ENCODE measurements at places on chromosomes 3 and 15. TPM values are rescaled to one million over a fixed set of nuclear protein-coding genes. Genes with fewer than 3 reads are reported as not detected.

The CYP1A2 gene
- total RNA-seq: not detected

The NME9 gene
- total RNA-seq: 1.3 TPM

The UROC1 gene
- total RNA-seq: not detected

The IQCH gene
- 1.6 TPM for total RNA-seq

The ANKRD34C gene
- 0.33 TPM for total RNA-seq

GRCh38 chr3:55882006-55882405 is 394.9 kb upstream of the WNT5A start:
- H3K4me1 ChIP-seq: peaks cover 6% of the 10 kb centered on the region
- DNase-seq: no peak
- H3K4me3 ChIP-seq: no peak overlapping the region

DNA sequence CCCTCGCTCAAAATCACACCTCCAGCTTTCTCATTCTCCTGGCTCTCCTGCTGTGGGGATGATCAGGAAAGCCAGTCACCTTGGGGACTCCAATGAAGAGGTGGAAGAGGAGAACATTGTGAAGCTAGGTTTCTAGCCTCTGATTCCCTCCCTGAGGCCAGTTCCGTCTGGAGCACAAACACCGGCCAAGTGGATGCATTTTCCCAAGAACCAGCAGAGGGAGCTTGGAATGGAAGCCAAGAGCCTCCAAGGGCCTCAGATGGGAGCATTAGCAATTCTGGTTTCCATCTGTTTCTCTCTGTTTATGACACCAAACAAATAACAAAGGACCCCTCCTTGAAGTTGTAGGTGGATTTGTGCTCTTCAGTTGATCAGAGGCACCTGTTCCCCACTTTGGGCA is 40.6 kb upstream of the NMNAT3 start:
- H3K36me3 ChIP-seq: no peaks in the 10 kb centered on the region
- H3K4me3 ChIP-seq: no peak overlapping the region
- peak; percentile 63 for DNase-seq

- DNase-seq: no peak
- no peak overlapping the region for H3K27ac ChIP-seq
- H3K27me3 ChIP-seq: no peaks in the 10 kb centered on the region
- H3K36me3 ChIP-seq: no peaks in the 10 kb centered on the region
- no peaks in the 10 kb centered on the region for H3K4me1 ChIP-seq
These were observed 505.3 kb upstream of the NR2F2 start for GRCh38 chr15:95825208-95825607.

DNA sequence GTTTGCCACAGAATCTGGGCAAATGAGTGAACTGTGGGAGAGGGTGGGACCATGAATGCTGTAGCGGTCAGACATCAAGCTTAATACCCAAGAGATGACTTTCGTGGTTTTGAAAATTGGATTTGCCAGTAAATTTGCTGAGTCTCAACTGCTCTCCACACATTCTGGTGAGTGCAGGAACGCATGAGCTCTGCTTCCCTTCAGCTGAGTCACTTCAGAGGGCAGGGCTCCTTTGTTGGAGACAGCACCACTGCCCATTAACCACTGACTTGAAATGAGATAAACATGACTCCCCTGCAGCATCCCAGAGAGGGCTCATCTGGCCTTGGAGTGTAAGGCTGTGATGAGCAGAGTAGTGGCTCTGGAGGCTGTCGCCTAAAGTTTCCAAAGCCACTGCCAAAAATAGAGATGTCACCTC is 22.6 kb downstream of the RARRES1 start:
- no peak for DNase-seq
- H3K27ac ChIP-seq: no peak overlapping the region
- no peaks in the 10 kb centered on the region for H3K36me3 ChIP-seq
- no peaks in the 10 kb centered on the region for H3K4me1 ChIP-seq

DNA sequence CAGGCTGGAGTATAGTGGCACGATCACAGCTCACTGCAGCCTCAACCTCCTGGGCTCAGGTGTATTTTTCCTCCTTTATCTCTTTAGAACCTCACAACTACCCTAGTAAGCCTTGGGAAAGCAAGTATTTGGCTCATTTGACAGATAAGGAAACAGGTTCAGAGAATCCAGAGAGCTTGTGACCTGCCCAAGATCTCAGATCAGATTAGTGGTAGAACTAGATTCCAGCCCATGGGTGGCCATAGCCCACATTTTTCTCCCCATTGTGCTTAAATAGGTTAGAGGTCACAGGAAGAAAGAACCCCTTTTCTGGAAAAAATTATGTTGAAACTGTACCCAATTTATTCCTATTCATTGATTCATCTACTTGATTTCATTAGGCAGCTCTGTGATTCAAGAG is 64.3 kb downstream of the TSC22D2 start:
- no peak for DNase-seq
- H3K4me3 ChIP-seq: no peak overlapping the region
- H3K27ac ChIP-seq: peak overlapping the region; percentile 45
- H3K4me1 ChIP-seq: peaks cover 18% of the 10 kb centered on the region
- no peaks in the 10 kb centered on the region for H3K27me3 ChIP-seq
- no peaks in the 10 kb centered on the region for H3K36me3 ChIP-seq

- no peaks in the 10 kb centered on the region for H3K36me3 ChIP-seq
- no peaks in the 10 kb centered on the region for H3K27me3 ChIP-seq
- DNase-seq: no peak
- H3K27ac ChIP-seq: no peak overlapping the region
These were observed 17.0 kb upstream of the CMC1 start for GRCh38 chr3:28224430-28224829.

GRCh38 chr3:146834917-146835316 is 229.8 kb upstream of the PLSCR5 start:
- H3K27me3 ChIP-seq: no peaks in the 10 kb centered on the region
- no peak overlapping the region for H3K4me3 ChIP-seq
- H3K36me3 ChIP-seq: no peaks in the 10 kb centered on the region
- H3K27ac ChIP-seq: no peak overlapping the region
- H3K4me1 ChIP-seq: no peaks in the 10 kb centered on the region
- DNase-seq: no peak

DNA sequence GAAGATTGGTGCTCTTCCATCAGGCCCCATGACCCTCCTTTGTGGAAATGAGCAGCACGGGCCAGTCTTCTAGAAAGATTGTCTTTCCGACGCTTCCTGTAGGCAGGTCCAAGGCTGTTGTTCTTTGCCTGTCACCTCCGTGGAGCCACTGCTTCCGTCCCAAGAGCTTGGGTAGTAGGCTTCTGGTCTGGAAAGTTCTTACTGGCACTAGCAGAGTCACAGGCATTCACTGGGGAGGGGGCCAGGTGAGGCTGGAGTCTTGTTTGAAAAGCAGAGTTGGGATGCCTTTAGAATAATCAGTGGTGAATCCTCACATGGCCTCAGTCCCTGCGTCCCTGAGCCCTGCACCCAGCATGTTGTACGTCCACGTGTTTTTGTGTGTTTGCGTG is 76.2 kb upstream of the ADPGK start:
- no peaks in the 10 kb centered on the region for H3K4me1 ChIP-seq
- DNase-seq: no peak
- no peaks in the 10 kb centered on the region for H3K27me3 ChIP-seq
